NCI-H526 (cell line): ENCODE measurements at places on chromosomes 12 and 14.

DNA sequence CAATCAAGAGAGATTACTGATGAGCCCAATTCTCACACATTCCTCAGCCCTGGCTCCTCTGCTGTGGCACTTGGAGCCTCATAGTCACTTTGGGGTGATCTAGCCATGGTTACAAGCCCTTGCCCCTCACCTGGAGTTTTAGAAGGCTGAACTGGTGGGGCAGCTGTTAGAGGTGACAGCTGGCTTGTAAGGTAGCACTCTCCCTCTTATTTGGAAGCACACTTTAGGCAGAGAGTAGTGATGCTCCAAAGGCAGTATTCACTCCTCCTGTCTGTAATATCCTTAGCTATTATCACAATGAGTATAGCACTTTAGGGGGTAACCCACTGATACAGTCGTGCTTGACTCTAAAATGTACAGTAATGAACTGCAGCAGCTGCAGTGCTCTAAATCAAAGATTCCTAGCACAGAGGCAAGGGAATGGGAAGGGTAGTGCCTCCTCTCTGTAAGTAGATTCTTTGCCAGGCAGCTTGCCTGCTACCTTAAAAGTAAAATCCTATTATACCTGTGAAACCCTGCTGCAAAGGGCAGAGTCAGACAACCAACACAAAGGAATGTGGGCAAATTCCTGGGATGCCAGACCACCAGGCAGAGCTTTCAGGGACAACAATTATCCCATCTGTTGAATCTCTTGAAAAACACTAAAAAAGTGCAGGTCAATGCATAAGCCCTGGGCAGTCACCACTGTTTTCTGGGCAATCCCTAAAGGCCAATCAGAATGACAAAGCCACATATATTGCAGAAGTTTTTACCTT, 336.3 kb downstream of the NOVA1 start:
- no peak for DNase-seq

DNA sequence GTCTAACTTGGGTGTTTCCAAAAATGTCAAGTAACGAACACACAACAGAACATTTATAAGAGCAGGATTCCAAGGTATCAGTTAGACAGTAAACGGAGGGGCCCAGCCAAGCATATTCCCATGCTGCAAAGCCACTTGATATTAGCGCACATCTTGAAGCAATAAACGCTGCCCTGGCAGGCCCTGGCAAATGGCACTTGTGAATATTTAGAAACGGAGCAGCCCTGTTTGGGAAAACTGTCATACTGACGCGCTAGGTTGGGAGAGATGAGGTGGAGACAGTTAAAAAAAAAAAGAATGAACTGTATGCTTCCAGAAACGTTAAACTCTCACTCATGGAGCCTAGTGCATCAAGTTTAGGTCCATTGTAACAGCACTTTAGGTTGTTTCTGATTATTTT, 9.3 kb downstream of the DGLUCY start:
- no peak for DNase-seq

DNA sequence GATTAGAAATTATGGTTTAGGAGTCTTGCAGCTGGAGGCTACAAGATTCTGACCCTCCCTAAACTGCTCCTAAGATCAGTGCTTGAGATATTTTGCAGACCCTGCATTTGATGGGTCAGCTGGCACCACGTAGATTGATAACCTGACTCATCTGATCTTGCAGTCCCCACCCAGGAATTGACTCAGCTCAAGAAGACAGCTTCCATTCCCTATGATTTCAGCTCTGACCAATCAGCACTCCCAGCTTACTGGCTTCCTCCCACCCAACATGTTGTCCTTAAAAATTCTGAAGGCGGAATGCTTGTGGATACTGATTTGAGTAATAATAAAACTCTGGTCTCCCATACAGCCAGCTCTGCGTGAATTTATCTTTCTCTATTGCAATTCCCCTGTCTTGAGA, 23.2 kb upstream of the MTHFD1 start:
- no peak for DNase-seq

- no peak for DNase-seq
Measured at GRCh38 chr12:52434760-52435530, 774 bp upstream of the KRT75 start.

GRCh38 chr12:5473076-5473782, 41.3 kb downstream of the NTF3 start:
- no peak for DNase-seq

DNA sequence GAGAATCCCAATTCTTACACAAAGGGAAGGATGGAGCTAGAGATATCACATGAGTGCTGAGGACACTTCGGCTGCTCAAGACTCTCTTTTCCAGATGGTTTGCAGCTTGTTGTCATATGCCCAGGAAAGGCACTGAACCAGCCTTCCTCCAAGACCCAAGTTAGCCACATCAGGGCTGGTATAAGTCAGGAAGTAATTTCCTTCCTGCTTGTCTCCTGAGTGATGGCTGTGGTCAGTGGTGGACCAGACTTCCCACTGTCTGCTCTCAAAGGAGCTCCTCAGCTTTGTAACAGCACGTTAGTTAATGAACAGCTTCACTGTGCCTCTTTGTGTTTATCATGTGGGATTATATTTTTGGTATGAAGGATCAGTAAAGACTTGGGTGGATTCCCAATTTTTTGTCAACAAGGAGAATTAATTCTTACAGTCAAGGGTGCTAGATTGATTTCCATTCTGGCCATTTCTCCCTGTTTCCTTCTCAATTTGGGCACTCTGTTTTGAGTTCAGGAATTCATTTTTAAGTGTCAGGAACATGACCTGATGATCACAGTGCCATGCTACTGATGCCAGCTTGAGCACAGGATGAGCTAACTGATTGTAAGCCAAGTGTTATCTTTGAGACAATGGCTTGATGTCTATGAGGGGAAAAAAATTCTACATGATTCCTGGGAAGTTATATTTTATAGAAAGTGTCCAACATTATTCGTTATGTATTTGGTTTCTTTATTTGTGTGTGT, 145.8 kb downstream of the GCH1 start:
- no peak for DNase-seq

GRCh38 chr12:114812858-114813761, 129.1 kb upstream of the TBX3 start:
- DNase-seq, result peak; percentile 87

DNA sequence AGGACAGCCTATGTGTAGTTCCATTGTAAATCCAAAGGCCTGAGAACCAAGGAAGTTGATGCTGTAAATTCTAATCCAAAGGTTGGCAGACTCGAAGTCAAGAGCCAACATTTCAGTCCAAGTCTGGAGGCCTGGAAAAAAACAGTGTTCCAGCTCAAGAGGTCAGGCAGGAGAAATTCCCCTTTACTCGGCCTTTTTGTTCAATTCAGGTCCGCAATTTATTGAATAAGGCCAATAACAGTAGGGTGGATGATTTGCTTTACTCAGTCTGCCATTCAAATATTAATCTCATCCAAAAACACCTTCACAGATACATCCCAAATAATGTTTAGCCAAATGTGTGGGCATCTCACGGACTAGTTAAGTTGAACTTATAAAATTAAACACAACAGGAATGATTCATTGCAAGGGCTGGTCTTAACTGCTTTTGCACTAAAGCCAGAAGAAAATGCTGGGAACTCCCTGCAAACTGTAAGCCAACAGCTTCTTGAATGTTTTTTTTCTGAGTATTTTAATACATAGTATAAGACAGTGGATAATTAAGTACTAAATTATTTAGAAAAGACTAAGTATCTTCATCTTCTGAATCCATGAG, 197.4 kb upstream of the GARIN6 start:
- DNase-seq, result no peak

DNA sequence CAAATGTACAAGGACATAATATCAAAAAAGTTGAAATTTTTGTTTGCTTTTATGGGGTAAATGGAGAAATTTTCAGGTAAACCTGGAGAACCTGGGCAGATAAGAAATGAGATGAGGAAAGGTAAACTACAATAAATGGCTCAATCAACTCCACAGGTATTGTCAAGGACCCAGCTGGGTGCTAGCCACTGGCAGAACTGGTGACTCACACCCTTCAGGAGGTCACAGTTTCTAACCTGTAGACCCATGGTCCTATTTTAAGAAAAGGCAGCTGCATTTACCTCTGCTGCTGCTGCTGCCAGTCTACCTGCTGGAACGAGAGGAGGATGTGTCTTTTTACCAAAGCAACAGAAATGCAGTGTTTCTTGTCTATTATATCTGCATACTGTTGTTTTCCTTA, 226.6 kb downstream of the ALG10B start:
- DNase-seq, result no peak

GRCh38 chr12:99619389-99620158, 28.0 kb upstream of the GARIN6 start:
- peak; percentile 2 for DNase-seq

GRCh38 chr12:75712223-75712622, 200.8 kb upstream of the KRR1 start:
- no peak for DNase-seq

GRCh38 chr12:101928556-101928955, 51.2 kb downstream of the DRAM1 start:
- no peak for DNase-seq

DNA sequence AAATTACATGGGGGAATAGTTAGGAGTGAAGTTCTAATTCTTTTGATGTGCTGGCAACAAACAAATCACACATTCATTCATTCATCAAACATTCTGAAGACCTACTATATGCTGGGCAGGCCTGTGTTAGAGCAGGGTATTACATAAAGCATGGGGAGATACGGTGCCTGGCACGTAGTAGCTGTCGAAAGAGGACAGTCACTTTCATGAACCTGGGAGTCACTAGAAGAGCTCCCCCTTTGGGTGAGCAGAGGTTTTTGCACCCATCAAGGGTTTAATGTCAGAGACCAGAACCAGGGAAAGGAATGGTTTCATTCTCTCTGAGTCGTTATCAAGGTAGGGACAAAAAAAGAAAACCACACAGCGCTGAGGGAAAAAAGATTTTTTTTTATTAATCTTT, 10.0 kb downstream of the LHX5 start:
- peak; percentile 12 for DNase-seq
